Choroid plexus epithelial cell (primary cell): ENCODE measurements at places on chromosomes 16 and 17.

DNA sequence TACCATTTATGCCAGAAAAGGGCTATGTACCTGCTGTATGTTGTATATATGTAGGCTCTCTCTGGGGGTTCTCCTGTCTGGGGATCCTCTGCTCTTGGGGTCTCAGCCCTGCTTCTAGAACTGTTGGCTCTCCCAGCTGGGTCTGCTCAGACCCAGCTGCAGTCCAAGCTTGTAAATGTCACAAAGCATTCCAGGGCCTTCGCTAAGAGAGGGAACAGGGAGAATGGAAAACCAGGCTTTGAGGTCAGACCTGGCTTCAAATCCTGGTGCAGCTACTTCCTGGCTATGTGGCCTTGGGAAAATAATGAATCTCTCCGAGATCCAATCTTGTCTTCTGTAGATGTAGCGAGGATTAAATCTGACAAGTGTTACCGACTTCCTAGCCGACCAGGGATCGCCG is 44.0 kb downstream of the NLRP1 start:
- DNase-seq: no peak

DNA sequence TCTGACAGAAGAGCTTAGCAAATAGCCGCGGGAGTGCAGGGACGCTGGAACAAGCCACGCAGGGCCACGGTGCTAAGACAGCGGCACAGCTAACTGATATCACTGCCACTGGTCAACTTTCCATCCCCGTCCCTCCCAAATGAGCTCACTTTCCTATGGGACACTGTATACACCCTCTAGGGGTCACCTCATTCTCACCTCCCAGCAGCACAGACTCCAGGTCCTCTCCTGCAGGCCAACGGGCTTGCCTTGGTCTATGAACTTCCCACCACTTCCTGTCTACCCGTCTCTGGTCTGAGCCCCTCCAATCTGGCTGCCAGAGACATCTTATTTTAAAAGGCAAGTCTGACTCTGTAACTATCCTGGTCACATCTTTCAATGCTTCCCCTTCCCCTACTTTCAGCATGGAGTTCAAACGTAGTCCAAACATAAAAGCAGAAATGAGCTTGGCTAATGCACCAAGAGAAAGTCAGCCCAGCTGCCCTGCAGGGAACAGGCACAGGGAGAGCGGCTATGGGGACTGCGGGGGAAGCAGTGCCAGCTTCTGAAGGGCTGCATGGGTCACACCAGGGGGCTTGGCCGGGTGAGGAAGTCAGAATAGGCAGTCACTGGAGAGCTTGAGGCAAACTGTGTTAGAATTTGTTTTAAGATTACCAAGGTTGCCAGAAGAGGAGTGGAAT is 26.3 kb upstream of the SLC38A8 start:
- DNase-seq: no peak

- DNase-seq: peak; percentile 5
Observed at GRCh38 chr17:9321890-9322289, 253.7 kb downstream of the STX8 start.

GRCh38 chr17:3400055-3400454 is 1.8 kb upstream of the OR1E1 start:
- peak; percentile 2 for DNase-seq

- DNase-seq: peak; percentile 36
Observed at GRCh38 chr16:66905633-66906539, 12.8 kb downstream of the CDH16 start.

- no peak for DNase-seq
Observed at GRCh38 chr16:26177438-26177837, 485.7 kb downstream of the HS3ST4 start.

- DNase-seq: peak; percentile 92
Observed at GRCh38 chr17:7219812-7220592, at the start of the genes ACADVL and DLG4. Gene ACADVL, plus strand, starts transcription at chr17:7219938. Its CDS starts 47 bp downstream, at chr17:7219985. Gene DLG4, minus strand, starts transcription at chr17:7219836.

DNA sequence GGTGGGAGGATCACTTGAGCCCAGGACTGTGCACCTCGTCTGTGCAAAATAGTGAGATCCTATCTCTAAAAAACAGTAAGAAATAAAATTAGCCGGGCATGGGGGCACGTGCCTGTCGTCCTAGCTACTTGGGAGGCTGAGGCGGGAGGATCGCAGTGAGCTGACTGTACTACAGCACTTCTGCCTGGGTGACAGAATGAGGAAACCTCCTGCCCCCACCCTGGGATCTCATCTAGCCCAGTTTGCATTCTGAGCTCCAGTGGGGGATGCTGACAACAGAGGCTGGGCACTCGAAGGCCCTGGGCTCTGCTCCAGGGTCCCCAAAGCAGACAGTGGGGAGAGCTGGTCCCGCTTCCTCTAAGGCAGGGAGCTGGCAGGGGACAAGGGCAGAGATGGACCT is 7.1 kb downstream of the NAGPA start:
- no peak for DNase-seq

GRCh38 chr17:42512733-42513251 is 23.2 kb upstream of the NAGLU start:
- DNase-seq: peak; percentile 38

GRCh38 chr16:49697631-49698452 is 158.1 kb downstream of the ZNF423 start:
- DNase-seq: no peak

- no peak for DNase-seq
Observed at GRCh38 chr17:13759518-13760335, 158.0 kb upstream of the HS3ST3A1 start.
